DND-41 (cell line): ENCODE measurements at places on chromosomes 3 and 15.
A peak's percentile ranks its signal among the peaks of the same experiment; 100 is the strongest.

DNA sequence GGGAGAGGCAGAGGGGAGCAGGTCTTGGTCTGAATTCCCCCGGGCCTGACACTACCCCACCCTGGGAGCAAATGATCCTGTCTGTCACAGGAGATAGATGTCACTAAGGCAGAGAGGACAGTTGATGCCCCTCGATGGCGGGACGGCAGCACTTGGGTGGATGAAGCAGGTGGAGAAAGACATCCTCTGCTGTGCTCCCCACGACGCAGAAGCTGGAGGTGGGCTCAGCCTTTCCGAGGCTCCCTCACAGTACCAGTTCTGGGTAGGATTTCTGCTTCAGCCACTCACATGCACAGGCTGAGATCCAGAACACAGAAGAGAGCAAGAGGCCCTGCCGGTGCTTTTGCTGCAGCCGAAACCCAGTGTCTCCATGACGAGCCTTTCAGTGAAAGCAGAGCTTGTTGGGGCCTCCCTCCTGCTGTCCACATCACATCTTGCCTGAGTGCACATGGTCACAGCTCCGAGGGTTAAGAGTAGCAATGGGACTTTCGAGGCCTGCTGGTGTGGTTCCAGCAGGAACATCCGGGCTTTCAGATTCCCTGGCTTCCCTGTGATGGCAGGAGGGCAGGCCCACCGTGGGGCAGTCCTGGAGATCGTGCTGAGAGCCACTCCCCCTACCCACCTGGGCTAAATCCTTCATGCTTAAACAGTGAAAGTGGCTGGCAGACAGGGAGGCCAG, 107.3 kb upstream of the PRR20G start:
- no peak for DNase-seq

DNA sequence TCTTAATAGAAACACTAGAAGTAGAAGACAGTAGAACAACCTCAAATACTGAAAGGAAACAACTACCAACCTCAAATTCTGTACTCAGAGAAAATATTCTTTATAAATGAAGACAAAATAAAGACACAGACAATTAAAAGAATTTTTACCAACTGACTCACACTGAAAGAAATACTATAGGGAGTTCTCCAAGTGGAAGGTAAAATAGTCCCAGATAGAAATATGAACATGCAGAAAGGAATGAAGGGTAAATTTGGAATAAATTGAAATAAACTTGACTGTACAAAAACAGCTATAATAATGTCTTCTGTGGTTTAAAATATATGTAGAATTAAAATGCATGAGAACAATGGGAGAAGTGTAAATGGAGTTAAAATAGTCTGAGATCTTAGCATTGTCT, 36.7 kb upstream of the CCDC174 start:
- no peak for DNase-seq

- DNase-seq, result no peak
Measured at GRCh38 chr15:78265752-78266224, 1.4 kb downstream of the DNAJA4 start.

DNA sequence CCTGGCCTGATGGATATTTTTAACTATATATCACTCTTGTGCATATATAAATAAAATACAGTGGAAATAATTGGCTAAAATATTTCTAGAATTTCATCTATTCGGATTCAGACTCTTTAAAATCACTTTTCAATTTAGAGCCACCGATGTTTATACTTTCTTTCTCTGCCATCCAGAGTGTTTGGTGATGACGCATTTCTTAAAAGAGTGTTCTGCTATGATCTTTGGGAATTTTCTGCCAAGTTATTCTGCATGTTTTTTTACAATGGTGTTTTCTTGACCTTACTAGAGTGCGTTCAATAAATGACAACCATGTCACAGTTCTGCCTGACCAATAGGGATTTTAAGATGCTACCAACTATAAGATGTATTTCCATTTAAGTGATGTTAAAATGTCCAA, 30.2 kb downstream of the PPP2R3A start:
- no peak for DNase-seq

DNA sequence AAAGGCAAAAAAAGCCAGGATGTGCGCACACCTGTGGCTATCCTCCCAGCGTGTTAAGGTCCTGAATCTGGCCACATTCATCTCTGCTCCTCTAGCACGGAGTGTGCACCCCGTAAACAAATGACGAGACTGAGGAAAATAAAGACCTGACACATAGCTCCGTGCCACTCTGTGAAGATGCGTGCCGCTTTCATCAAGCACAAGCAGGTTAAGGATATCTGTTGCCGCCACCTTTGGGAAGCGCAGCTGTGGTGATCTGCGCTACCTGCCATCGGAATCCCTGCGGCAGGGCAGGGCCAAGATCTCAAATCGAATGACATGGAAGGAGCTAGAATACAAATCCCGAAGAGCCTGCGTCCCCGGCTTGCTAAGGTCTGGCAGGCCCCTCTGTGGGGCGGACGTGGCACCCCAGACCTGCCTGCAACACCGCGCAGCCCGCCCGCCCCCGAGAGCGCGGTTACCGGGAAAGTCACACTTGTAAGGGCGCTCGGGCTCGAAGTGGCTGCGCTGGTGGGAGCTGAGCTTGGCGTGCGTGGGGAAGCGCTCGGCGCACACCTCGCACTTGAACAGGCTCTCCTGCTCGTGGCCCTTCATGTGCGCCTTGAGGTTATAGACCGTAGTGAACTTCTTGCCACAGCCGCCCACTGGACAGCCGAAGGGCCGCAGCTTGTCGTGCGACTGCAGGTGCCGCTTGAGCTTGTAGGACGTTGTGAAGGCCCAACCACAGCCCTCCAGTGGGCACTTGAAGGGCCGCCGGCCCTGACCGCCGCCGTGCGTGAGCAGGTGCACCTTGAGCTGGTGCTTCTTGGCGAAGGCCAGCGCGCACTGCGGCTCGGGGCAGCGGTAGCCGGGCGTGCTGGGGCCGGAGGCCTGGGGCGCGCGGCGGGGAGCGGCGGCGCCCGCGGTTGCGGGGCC, 936 bp downstream of the ZXDC start:
- peak; percentile 42 for DNase-seq

DNA sequence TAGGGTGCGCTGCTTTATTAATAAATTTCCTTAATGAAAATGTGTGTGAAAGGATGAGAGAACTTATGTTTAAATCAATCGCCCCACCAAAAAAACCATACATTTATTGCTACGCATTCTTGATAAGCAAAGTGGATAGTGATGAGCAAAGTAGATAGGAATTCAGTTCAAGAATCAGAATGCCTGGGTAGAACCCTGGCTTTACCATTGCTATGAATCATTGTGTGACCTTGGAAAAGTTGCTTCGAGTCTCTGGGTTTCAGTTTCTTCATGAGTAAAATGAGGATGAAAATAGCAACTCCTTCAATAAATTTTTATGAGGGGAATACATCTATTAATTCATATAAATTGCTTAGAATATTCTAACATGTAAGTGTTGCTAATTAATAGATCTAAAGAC, 2.6 kb upstream of the ALCAM start:
- DNase-seq, result no peak

DNA sequence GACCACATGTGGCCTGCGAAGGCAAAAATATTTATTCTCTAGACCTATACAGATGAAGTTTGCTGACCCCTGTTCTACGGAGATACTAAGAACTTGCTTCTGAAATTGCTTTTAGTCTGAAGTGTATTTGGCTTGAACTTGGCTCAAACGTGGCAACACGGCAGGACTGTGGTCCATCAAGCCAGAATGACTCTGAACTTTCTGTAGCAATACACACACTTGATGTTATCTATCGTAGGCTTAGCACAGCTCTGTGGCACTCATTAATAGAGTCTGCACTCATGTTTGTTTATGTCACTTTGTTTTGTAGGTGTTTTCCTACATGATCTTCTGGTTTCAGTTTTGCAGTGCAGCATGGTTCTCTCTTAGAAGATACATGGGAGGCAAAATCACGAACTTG, 298.1 kb downstream of the ADAMTS17 start:
- DNase-seq, result no peak

- no peak for DNase-seq
Measured at GRCh38 chr3:150265305-150265704, 142.8 kb upstream of the TSC22D2 start.

GRCh38 chr3:189204167-189204866, 32.5 kb downstream of the TPRG1 start:
- no peak for DNase-seq

DNA sequence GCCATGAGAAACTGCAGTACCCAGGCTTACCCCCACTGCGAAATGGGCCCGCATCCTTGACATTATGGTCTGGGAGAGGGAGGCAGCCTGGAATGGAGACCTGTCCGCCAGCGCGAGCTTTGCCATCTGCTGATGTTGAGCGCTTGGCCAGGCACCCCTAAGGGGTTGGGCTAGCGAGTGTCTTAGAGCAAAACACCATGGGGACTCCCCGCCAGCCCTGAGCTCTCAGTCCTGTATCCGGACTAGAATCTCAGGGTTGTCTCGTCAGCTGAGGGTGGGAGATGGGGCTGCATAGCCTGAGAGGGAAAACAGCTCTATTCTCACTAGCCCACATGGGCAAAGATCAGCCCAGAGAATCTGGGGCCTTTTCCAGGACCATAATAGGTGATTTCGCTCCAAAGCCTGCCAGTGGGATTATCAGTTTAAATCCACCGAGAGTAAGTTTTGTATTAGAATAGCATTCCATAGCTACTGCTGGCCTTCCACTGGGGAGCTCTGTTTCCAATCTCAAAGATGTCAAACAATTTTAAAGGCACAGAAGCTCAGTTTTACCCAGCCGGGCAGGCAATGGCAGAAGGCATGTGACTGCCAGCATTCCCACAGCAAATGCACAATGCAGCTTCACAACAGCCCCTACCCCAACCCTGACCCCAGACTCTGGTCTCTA, 167.5 kb upstream of the TPM1 start:
- no peak for DNase-seq

GRCh38 chr3:67416703-67417102, 237.7 kb downstream of the SUCLG2 start:
- DNase-seq, result no peak

DNA sequence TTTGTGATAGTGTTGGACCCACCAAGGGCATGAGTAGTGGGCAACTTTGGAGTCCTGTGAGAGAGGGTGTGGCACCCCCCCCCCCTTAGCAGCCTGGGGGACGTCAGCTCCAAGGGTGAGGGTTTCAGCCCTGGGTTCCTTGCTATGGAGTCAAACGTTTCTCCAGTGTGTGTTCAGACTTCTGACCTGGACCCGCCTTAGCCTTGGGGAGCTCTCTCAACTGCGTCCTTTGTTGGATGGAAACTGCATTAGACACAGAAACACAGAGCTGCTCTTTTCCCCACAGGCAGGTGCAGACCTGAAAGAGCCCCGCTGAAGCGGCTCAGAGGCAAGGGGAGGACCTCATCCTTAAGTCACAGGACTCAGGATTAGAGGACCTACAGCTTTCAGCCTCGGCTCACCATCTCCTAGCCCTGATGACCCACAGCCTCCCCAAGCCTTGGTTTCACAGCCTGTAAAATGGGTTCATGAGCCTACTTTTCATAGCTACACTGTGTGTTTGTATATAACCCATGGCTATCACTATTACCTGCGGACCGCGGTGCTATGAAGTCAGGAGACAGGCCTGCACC, 19.9 kb downstream of the ZNF710 start:
- DNase-seq, result no peak

GRCh38 chr3:168671091-168671490, 575.4 kb upstream of the GOLIM4 start:
- no peak for DNase-seq
